AG09319 (cell line): ENCODE measurements at places on chromosomes 5 and 9.

- no peak for DNase-seq
Measured at GRCh38 chr9:126939821-126940221, 25.2 kb downstream of the RALGPS1 start.

DNA sequence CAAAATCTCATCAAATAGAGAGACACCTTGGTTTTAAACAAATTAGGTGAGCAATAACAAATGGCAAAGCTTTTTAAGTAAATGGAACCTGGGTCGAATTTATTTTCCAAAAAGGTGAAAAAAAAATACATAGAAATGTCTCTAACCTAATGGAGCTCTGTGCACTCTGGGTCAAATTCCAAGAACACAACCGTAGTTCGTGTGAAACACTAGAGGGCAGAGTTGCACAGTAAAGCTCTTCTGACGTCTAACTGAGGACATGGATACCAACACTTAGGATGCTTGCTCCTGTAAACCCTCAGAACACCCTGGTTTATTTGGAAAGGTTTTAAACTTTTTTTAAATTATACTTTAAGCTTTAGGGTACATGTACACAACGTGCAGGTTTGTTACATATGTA is 18.9 kb downstream of the MARCHF11 start:
- peak; percentile 22 for DNase-seq

DNA sequence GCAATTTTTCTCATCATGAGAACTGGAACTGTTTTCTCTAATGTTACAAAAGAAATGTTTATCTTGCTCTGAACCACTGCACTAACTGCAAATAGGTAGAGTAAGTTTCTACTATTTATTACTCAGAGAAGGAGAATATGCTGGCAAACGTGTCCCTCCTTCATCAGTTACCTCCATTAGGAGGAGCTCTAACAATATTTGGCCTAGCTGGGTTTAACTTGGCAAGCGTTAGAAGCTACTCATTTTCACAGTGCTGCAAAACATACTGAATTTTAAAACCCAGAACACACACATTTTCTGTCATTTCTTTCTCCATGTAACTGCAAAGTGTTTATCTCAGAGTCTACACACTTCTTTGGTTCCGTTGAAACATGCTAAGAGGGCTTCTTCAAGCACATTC is 101.0 kb upstream of the GABRG2 start:
- DNase-seq: no peak

DNA sequence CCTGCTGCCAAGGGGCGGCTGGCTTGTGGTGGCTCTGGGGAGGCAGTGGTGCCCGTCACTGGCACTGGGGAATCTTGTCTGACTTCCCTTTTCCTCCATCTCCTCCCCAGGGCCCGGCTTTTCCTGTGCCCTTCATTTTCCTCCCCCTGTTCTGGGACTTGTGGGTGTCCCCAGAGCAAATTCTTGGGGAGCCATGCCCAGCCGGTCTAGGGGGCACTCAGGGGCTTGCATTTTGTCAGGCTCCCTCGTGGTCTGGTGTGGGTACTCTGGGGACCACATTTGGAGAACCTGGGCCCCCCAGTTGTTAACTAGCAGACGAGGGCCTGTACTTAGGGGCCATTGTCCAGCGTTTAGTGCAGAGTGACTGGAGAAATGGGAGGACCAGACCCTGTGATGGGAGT is 105.2 kb upstream of the IER5L start:
- DNase-seq: no peak

DNA sequence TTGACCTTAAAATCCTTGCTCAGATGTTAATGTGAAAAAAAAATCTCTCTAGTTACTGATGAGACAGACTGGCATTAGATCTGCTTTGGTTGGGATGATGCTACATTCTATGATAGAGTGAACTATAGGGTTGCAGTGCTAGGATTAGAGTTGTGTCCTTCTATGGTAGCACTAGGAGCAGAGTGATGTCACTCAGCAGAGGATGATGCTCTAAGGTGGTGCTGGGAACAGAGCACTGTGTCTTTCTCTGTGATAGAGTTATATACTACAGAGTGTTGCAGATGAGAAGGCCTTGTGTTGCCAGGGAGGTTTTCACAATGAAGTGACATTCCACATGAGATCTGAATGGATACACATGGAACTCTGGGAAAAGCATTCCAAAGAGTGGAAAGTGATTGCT is 462.3 kb downstream of the CDH12 start:
- no peak for DNase-seq

DNA sequence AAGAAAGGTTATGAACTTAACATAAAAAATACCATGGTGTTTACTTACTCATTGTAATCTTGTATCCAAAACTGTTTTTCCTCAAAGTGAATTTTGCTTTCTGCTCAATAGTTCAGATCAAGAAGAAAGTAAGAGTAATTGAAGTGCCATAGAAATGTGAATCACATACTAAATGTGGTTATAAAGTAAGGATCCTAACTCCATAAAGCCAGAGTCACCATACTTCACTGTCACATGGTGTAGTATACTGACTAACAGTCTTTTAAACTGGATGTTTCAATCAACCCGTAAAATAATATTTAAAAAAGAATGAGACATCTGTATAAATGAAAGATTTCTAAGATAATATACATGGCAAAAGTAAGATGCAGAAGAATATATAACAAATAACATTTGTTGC is 72.1 kb downstream of the NIPBL start:
- no peak for DNase-seq

- no peak for DNase-seq
Measured at GRCh38 chr9:27430750-27431535, 93.1 kb upstream of the IFNK start.

- DNase-seq: no peak
Measured at GRCh38 chr9:34558364-34558763, 31.2 kb downstream of the CNTFR start.

DNA sequence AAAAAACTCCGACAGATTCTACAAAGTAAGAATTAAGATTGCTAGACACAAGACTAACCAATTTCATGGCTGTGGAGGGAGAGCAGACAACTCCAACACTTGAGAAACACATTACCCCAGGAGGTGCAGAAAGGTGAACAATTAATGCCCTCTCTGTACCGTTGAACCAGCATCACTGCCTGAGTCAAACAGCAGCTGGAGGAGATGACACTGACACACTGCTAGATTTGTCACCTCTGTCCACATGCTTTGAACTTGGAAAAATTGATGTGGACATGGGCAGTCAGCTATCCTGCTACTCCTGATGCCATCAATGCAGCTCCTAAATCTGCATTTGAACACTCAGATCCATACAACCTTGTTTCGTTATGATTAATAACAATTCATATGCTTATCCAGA is 51.7 kb downstream of the GPBP1 start:
- DNase-seq: no peak

DNA sequence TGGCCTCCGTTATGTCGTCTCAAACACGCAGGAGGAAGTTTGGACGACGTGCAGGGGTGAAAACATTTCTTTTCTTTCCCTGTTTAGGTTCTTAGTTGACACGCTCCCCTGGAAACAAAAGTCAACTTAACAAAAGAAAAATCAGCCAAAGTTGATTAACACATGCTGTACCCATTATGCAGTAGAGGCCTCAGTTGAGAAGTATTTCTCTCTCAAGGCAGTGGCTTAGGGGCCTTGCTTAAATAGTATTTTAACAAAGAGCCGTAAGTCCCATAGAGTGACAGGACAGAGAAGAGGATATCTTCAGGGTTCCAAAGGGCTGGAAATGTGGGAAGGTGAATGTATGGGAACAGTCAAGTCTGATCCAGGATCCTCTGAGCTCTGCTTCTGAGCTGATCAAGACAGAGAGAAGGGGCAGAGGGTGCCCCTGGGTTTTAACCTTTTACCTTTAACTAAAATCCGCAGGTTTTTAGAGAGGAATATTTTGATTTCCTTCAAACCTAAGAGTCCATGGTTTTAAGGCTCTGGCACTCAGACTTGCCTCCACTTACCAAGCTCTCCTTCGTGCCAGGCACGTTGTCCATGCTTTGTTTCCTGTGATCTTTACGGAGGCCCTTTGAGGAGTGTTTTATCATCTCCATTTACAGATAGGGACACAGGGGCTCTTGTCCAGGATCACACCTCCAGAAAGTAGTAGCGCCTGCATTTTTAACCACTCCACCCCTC is 629 bp upstream of the CD74 start:
- no peak for DNase-seq

GRCh38 chr5:321230-321725 is at the start of gene AHRR:
TSS of gene AHRR (plus strand) at chr5:321714. CDS start at chr5:343903, 22,189 bp downstream.
- peak; percentile 44 for DNase-seq

- no peak for DNase-seq
Measured at GRCh38 chr9:104618104-104618503, at the start of gene OR13C9. TSS of gene OR13C9 (minus strand) at chr9:104618204. CDS start at chr9:104618204, 0 bp downstream.

DNA sequence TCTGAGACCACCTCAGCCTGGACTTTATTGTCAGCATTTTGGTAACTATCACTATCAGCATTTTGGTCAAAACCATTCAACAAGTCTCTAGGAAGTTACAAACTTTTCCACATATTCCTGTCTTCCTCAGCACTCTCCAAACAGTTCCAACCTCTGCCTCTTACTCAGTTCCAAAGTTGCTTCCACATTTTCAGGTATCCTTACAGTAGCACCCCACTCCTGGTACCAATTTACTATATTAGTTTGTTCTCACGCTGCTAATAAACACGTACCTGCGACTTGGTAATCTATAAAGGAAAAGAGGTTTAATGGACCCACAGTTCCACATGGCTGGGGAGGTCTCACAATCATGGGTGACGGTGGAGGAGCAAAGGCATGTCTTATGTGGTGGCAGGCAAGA is 551.3 kb downstream of the DMRTA1 start:
- DNase-seq: no peak

DNA sequence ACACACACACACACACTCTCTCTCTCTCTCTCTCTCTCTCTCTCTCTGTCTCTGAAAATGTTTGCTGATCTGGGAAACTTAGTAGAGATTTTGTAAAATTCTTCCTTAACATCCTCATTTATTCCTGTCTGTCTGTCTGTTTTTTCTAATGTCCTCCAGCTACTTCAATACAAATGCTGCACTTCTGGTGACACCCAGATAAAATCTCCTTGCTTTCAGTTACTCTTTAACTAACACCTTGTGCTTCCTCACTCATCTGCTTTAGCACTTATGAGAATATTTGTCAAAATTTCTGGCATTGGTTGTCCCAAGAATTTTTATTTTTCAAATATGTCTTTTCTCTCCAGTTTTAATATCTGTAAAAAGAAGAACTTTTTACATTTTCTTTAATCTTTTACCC is 35.0 kb upstream of the ARRDC3 start:
- no peak for DNase-seq

- DNase-seq: no peak
Measured at GRCh38 chr9:29039258-29039657, 1466.0 kb upstream of the C9orf72 start.

DNA sequence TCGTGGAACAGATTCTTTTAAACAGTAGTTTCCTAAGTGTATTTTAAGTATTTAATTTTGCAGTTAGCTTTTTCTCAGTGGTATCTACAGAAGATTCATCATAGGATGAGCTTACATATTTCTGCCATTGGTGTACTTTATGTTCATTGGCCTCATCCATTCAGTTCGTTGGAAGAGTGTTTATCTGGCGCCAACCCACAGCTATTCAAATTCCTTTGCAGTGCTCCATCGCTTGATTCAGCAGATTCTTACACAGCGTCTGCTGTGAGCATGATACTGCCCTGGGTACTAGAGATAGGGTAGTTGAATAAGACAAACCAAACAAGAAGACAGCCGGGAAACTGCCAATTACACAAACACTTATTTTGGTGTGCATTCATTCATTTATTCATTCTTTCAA is 55.1 kb downstream of the NUP214 start:
- DNase-seq: peak; percentile 77

DNA sequence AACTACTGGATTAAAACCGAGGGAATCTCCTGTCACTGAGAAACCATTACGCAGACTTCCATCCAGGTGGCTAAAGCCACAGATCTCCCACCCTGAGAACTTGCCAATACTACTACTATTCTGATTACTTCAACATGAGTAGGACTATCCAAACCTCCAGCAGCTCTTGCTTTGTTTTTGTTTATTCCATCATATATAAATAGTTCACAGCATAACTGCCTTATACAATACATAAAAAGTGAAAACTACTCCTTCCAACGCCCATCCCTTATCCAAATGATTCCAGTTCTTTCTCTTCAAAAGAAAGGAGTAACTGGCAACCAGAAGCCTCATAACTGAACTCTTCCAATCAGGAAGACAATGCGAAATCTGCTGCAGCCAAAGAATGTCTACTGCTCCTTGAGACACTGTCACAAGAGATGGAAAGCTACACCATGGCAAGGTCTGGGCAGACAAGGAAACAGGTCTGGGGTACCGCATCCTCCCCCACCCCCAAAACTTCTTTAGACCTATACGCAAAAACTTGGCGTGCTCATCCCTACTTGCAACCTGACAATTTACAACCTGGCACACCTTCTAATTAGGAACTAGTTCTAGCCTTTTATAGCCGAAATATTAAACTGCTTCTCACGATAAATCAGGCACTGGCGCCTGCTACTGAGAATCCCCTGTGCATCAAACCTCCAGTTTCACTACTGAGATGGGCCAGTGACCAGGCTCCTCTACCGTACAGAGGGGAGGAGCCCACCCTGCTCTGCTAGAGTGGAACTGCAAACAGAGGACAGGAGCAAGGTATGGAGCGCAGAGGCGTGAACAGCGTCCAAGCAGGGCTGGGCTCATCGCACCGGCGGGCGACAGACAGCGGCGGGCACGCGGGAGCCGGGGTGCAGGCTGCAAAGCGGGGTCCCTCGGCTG is 986 bp downstream of the PLPP1 start:
- no peak for DNase-seq

GRCh38 chr9:81499021-81499454 is 190.3 kb downstream of the TLE1 start:
- DNase-seq: peak; percentile 63

DNA sequence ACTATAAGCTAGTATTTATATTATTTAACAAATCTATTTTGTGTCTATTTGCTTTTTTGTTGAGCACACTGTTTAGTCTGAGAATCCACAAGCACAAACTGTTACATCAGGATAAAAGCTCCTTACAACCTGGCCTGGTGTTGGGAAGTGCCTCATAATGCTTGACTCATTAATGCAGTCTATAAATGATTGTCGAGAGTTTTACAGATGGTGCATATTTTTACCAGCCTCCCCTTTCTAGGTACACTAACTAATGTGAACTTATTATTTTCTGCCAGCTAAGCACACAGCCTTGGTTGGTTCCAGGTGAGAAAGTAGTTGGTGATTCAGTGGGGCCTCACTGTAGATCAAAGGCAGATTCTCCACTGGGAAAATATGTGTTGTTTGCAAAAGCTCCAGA is 151.0 kb upstream of the ADAMTS16 start:
- DNase-seq: no peak

GRCh38 chr9:122383992-122384461 is 13.2 kb downstream of the PTGS1 start:
- DNase-seq: no peak
